Stimulated activated CD8-positive, alpha-beta memory T cell treated with anti-CD3 and anti-CD28 coated beads, Interleukin-2, amount 100 ng/mL, for 1 hour (primary cell): ENCODE measurements at places on chromosomes 5 and 9.

DNA sequence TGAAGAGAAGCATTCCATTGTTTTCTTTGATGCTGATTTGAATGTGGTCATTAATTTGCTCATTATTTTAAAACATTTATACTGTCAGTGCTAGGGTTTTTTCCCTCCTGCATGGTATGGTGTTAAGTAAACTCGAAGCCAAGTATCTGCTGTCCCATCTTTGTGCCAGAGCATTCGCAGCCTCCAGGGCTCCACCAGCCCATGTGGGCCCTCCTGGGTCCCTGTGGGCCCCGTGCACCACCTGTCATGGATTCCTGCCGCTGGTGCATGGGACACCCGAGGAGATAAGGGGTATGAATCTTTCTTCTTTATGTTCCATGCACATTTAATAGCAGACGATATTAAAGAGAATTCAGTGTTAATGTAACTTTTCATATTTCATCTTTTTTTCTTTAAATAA lies 95.1 kb downstream of the TRIO start:
- no peak for DNase-seq

GRCh38 chr5:81058121-81058520 lies 98.0 kb downstream of the RASGRF2 start:
- DNase-seq, result no peak

GRCh38 chr9:3857673-3858072 lies 331.9 kb upstream of the RFX3 start:
- DNase-seq, result no peak

DNA sequence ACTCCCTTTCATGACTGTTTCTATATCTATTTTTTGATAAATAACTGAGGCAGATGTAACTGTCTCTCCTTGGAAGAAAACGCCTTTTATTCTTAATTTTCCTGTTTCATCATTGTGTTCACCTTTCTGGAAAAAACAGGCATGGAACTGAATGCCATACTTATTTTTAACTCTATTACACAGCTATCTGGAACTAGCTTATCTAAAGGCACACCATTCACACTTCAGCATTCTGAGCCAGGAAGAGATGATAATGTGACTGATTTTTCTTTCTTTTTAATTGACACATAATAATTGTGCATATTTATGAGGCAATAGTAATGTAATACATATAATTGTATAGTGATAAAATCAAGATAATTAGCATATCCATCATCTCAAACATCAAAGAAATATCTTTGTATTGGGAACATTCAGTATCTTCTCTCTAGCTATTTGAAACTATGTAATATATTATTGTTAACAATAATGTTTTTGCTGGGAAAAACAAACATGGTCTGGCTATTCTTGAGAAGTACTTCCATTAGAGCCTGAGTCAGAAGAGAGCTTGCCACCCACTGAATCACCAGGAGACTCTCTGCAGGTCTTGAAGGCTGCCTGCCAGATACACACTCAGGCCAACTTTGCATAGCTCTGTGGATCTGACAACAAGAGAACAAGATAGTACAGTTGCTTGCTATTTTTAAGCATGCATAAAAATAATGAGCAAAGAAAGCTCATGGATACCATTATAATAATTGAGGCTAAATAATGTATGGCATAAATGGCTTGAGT lies 501.0 kb upstream of the EDIL3 start:
- DNase-seq, result no peak

- no peak for DNase-seq
These were observed 126.1 kb upstream of the PAPPA start for GRCh38 chr9:116027511-116027910.

DNA sequence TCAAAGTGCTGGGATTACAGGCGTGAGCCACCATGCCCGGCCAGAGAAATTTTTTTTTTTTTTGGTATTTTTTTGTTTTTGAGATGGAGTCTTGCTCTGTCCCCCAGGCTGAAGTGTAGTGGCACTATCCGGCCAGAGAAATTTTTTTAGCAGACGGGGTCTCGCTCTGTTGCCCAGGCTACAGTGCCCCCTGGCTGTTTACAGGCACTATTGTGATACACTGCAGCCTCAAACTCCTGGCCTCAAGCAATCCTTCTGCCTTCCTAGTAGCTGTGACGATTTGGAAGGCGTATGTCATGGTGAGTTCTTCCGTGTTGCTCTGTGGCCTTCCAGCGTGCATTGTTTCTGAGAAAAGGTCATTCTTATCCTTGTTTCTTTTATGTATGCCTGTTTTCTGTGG lies 47.5 kb downstream of the CNOT6 start:
- DNase-seq, result no peak

- DNase-seq, result no peak
These were observed 1.3 kb downstream of the LVRN start for GRCh38 chr5:115963566-115963965.

GRCh38 chr5:131379723-131380122 lies 115.9 kb downstream of the CDC42SE2 start:
- DNase-seq, result peak; percentile 34
